Stimulated activated naive CD8-positive, alpha-beta T cell treated with anti-CD3 and anti-CD28 coated beads, Interleukin-15, amount 100 ng/mL, for 72 hours (primary cell): ENCODE measurements at places on chromosomes 7 and 10.

- no peak for DNase-seq
These were observed 308.4 kb upstream of the KLF6 start for GRCh38 chr10:4093438-4093837.

DNA sequence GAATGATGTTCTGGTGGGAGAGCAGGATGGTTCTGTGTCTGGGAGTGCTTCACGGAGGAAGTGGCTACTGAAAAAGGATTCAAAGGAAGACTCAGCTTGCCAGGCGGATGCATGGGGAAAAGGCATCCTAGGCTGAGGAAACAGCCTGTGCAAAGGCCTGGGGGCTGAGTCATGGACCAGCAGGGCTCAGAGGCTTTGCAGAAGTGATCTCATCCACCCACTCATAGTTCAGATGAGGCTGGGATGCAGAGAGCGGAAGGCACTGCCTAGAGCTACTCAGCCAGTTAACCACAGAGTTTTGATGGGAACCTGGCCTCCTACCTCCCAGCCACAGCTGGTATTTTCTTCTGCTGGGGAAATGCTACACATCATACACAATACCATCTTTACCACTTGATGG, 15.8 kb upstream of the ADAMTS14 start:
- peak; percentile 39 for DNase-seq

- DNase-seq = no peak
These were observed 94.9 kb downstream of the CPXM2 start for GRCh38 chr10:123796736-123797135.

- no peak for DNase-seq
These were observed 6.0 kb downstream of the RHOBTB1 start for GRCh38 chr10:60937784-60938654.

DNA sequence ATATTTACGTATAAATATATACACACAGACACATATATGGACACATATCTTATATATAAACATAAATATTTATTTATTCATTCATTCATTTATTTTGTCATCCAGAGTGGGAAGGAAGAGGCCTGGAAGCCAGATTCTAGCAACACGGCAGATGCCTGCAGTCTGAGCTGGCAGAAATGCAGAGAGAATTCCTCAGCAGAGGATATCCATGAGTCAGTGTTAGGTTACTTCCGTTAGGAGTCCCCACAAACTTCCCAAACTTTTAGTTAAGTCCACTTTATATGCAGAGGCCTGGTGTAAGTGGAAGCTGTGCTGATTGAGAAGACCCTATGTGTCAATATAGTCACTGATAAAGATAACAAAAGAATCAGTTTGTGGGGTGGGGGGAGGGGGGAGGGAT, 89.6 kb downstream of the PPP1R17 start:
- DNase-seq = no peak

DNA sequence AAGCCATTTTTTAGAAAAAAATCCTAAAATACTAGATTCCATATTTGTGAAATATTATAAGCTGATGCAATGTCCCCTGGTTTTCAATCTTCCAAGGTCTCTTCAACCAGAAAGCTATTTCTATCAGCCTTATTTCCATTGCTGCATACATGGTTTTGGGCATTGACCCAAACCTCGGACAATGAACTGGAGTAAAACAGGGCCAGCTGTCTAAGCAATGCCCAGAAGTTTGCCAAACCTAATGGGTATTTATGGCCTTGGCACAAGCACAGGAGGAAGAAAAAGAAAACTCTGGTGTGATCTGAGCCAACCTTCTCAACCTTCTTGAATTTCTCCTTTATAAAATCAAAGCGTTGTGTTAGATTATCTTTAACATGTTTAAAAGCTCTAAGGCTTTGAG, 402.3 kb downstream of the DNAJB9 start:
- DNase-seq = no peak

DNA sequence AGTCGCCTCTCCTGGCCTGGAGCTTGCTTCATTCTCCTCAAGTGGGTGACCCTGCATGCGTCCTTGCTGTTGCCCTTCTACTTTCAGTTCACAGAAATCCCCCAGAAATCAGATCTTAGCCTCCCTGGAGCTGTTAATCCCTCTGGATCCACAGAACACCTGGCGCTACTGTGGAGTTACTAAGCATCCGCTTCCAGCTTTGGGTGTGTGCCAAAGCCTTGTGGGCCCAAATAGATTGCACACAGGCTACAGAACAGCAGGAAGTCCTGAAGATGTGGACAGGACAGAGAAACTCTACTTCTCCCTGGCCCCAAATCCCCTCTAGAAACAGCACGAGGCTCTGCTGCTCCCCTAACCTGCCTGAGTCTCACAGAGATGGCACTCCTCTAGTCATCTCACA, 36.6 kb upstream of the PDLIM1 start:
- no peak for DNase-seq

DNA sequence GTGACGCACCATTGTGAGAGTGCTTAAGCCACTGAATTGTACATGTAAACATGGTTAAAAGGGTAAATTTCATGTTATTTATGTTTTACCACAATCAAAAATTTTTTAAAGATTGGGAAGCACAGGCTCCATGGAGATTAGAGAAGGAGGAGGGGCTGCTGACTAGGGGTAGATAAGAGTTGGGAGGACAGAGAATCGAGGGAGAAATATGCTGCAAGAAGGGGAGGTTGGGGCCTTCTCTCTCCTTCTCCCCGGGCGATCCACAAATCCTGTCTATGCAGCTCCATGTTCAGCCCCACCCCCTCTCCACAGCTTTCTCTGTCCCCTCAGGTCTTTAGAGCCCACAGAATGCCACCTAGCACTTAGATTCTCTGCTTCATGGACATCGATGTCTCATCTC, 12.1 kb downstream of the ZNF467 start:
- no peak for DNase-seq

GRCh38 chr7:88477976-88478375, 171.3 kb upstream of the STEAP4 start:
- DNase-seq = no peak

DNA sequence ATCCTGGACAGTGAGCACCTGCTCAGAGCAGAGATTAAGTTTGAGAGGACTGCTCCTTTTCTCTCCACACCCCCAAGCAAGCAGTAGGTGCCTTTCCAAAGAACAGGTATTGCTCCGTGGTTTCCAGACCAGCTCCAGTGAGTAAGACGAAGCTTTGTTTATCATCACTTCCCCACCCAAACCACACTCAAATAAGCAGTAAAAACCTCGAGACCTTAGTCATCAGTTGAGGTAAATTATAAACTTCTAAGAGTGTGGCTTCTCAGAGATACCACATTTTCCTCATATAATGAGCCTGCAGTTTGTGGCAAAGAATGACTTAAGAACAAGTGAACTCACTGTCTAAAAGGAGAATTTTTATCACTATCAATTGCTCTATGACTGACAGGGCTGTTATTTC, 50.0 kb upstream of the GRB10 start:
- peak; percentile 31 for DNase-seq

DNA sequence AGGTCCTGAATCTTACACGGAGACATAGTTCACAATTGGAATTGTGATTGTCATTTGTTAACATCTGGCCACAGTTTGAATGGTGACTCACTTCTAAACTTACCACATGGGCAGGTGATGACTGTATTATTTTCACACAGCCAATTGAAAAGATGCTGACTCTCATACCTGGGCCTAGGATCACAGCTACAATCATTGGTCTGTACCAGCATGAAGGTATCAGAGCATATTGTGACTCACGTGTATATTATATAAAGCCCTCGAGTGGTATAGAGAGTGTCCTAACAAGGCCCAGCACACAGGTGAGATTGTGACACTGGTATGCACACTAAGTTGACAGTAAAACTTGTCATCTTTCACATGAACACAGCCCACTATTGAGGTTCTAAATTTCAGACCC, 9.4 kb upstream of the ZNF107 start:
- no peak for DNase-seq
